ENCODE measurements at places on chromosomes 13 and 19.

GRCh38 chr13:99564386-99564785 lies 63.1 kb downstream of the TM9SF2 start:
- no peak for ATAC-seq

DNA sequence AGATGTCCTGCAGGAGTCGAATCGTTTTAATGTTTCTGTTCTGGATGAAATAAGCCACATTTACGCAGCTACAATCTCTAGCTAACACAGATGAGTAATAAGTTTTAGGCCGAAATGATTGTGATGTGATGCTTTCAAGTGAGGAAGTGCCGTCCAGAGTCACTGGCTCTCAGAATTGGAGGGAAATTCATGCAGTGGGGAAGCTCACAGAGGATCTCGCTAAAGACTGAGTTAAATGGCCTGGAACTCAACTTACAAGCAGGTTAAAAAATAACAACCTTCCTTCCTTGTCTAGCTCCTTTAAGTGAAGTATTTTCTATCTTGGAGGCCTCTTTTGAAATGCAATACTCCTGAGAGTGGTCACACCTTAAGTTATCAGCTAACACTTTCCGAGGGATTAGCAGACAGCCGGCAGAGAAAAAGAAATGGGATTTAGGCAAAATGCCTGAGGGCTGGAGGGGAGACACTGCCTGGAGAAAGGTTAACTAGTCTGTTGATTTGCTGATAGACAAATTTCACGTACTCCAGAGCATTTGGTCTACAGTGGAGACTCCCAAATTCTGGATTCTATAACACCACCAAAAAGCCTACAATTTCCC lies 74.2 kb downstream of the IRS2 start:
- ATAC-seq, result no peak

GRCh38 chr13:51179432-51179971 lies 42.7 kb upstream of the FAM124A start:
- ATAC-seq, result no peak

- no peak for ATAC-seq
Measured at GRCh38 chr13:90454002-90454636, 893.4 kb upstream of the MIR17HG start.

- ATAC-seq, result peak; percentile 99
Measured at GRCh38 chr19:57410877-57411671, at the start of gene ZNF17. Gene ZNF17 (plus strand): TSS chr19:57411161. CDS start chr19:57413616, 2,455 bp downstream.

DNA sequence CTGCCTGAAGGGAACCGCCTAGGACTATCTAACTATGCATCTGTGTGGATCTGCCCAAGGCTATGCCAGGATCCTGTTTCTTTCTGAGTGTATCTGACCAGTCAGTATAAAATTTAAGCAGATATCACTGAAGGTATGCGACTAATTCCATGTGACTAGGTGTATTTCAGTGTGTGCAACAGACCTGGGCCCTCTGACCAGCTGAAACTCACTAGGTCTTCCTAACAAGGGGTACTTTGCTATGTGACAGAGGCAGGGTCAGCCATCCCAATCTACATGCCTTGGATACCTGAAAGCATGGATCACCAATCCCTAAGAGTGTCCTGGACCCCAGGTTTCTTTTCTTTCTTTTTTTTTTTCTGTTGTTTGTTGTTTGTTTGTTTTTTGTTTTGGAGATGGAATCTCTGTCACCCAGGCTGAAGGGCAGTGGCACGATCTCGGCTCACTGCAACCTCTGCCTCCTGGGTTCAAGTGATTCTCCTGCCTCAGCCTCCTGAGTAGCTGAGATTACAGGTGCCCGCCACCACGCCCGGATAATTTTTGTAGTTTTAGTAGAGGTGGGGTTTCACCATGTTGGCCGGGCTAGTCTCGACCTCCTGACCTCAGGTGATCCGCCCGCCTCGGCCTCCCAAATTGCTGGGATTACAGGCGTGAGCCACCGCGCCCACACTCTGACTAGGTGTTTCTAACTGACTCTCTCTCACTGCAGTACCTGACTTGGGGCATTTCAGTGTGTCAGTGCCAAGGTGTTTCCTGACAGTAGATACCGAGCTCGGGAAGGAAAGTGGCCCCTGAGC lies 43.5 kb downstream of the FCGBP start:
- ATAC-seq, result no peak

GRCh38 chr19:3798137-3798536 lies 12.0 kb upstream of the MATK start:
- ATAC-seq, result no peak

DNA sequence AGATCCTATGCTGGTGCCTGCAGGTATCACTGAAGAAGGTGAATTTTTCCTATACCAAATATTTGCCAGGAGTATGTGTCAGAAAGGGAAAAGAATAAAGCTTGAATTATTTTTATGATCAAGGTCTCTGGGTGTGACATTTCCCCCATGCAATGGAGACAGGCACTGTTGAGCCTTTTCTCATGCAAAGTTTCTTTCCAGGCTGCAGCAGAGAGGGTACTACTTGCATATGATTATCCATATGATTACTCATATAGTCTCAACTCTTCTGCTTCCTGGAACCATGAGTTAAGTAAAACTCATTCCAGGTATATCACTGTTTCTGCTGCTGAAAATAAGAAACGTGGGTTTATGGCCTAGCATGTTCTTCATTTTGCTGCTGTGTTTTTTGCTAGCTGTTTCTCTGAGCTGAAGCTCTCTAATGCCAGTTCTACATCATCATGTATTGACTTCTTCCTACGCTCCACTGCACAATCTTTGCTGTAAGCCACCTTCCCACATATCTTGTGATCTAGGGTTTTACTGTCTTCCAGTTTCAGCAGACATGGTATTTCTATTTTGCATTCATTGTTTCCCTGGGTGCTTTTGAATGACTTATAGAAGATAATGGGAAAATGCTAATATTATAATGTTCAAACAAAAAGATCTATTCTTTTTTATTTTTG lies 278.7 kb upstream of the GPC6 start:
- no peak for ATAC-seq

DNA sequence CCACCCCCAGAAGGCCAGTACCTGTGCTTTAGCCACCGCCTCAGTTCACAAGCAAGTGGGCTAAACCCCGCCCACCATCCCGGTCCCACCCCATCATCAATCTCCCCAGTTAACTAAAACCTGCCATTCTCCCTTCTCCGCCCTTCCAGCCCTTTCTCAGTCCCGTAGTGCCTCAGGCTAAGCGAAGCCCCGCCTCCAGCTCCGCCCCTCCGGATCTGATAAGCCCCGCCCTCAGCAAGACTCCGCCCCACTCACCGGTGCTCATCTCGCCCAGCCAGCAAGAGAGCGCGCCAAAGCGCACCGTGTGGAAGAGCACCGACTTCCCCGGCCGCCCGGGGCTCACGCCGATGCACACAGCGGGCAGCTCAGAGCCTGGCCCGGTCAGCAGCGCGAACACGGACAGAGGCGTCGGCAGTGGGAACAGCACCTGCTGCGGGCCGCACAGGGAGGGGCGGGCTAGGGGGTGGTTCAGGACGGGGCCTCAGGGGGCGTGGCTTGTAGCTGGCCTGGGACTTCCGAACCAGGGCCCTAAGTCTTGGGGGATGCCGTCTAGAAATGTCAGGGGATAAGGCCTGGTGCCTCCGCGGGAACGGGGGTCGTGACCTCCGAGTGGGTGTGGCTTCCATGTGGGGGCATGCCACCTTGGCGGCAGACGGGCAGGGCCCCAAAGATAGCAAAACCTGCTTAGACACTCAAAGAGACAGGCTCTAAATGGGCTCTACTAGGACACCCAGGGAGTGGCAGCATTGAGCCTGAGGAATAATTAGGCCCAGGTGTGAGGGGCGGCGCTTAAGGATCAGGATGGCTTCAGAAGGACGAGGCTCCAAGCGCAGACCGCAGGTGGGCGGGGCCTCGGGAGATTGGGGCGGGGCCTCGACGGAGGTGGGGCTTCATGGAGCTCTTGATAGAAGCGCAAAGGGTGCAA lies 21.4 kb downstream of the MAP4K1 start:
- peak; percentile 90 for ATAC-seq

DNA sequence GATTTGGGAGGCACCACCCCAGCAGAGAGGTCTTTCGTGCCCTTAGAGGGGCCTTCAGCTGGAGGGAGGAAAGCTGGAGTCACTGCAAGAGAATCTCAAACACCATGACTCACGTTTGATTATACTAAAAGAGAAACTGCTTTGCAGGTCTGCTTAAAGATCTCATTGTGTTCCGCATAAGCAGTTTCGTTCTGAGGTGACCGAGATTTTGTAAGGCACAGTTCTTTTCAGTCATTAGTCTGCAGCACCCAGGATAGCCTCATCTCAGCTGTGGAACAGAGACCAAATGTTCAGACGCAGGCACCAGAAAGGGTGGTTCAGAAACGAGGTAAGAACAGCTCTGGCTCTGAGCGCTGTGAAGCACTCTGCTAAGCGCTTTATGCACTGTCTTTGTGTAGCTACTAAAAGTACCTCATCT lies 71.2 kb upstream of the GTF3A start:
- no peak for ATAC-seq

GRCh38 chr19:10707440-10707839 lies 6.2 kb downstream of the QTRT1 start:
- ATAC-seq, result no peak

DNA sequence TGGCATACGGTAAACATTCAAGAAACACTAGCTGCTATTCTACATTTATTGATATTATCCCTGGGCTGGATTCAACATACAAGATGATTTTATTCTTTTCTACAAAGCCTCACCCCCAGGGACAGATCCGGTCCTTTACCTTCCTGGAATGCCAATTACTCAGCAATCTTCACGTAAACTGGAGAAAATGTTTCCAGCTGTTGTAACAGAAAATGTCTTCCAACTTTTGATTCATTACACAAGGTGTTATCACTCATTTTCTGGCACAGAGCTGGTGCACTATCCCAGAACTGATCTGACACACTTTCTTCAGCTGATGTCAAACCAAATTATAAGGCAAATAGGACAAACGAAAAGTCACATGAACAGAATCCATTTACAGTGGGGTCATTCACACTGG lies 33.1 kb downstream of the DCLK1 start:
- ATAC-seq, result no peak

GRCh38 chr13:61546911-61547310 lies 131.3 kb upstream of the PCDH20 start:
- ATAC-seq, result no peak

GRCh38 chr13:29020314-29020713 lies 200.2 kb downstream of the MTUS2 start:
- ATAC-seq, result no peak

- ATAC-seq, result no peak
Measured at GRCh38 chr19:10431254-10431942, 11.1 kb downstream of the PDE4A start.

- no peak for ATAC-seq
Measured at GRCh38 chr19:311813-312261, 20.6 kb upstream of the PLPP2 start.

- ATAC-seq, result no peak
Measured at GRCh38 chr13:105200181-105200580, 1335.3 kb downstream of the EFNB2 start.

DNA sequence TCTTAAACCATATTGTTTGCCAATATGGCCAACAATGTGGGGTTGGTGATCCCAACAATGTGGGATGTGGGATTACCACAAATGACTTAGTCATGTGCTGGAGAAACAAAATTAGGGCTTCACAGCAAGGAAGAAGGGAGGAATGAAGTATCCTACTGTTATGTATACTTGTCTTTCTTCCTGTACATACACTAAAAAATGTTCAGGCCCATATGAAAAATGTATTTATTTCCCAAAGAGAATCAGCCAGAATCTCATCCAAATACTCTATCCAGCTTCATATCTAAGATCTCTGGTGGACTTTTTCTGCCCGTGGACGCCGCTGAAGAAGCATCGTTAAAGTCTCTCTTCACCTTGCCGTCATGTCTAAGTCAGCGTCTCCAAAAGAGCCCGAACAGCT lies at the start of gene HNRNPA1L2:
Gene HNRNPA1L2, plus strand, starts transcription at position 301 of the 400 bp plus-strand sequence. Its CDS starts 62 bp downstream, at position 363.
- ATAC-seq, result no peak

DNA sequence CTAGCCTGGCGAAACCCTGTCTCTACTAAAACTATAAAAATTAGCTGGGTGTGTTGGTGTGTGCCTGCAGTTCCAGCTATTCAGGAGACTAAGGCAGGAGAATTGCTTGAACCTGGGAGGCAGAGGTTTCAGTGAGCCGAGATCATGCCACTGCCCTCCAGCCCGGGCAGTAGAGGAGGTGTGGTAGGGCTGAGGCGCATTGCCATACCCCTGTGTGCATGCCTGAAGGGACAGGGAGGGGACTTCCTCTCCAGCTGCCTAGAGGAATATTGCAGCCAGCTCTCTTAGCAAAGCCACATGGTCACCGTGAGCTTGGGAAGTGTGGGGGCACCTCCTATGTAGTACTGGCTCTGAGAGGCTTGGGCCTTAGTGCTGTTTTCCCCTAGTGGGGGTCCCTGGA lies 29.2 kb upstream of the PEPD start:
- ATAC-seq, result no peak

GRCh38 chr13:62595976-62596375 lies 1180.3 kb upstream of the PCDH20 start:
- no peak for ATAC-seq

DNA sequence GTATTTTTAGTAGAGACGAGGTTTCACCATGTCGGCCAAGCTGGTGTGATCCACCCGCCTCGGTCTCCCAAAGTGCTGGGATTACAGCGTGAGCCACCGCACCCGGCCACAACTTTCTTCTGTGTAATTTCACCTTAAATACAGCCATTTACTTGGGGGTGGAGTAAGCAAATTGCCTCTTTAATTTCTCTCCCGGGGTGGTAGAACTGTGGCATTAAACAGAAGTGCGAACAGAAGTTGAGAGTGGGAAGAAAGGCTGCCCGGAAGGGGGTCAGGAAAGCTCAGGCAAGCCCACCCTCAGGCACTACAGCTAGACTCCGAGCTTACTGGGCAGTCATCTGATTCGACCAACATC lies 475 bp upstream of the DNAJC15 start:
- ATAC-seq, result no peak

DNA sequence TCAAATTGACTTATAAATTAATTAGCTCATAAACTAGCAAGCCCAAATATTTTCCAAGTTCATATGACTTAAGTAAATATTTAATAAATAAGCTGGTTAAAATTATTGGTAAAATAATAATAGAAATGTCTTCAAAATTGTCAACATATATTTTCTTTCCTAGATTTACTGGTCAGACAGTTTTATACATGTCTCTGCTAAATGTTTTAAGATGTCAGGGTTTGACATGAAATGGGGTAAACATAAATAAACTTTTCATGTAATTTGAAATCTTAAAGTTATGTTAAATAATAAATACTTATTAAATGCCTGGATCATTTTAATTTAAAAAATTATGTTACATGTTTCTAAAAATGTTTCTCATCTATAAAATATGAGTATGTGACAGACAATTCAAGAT lies 18.3 kb upstream of the CYSLTR2 start:
- ATAC-seq, result no peak

- ATAC-seq, result peak; percentile 50
Measured at GRCh38 chr19:17889609-17890214, 18.0 kb downstream of the SLC5A5 start.
